ENCODE measurements at places on chromosomes 2 and 18.

DNA sequence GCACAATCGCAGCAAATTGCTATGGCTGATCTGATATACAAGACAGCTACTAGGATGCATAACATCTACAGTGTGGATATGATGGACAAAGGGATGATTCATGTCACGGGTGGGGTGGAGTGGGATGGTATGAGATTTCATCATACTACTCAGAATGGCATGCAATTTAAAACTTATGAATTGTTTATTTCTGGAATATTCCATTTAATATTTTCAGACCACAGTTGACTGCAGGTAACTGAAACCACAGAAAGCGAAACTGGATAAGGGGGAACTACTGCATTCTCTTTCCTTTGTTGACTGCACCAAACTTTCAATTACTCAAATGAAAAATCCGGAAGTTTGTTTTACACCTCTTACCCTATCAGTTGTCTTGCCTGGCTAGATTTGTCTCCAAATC is 94.4 kb upstream of the NEUROD1 start:
- DNase-seq = no peak

- DNase-seq = no peak
These were observed 11.7 kb downstream of the HS6ST1 start for GRCh38 chr2:128306931-128307460.

- DNase-seq = no peak
These were observed 1.7 kb downstream of the MIB1 start for GRCh38 chr18:21742315-21742687.

- DNase-seq = no peak
These were observed 1004.9 kb upstream of the ZEB2 start for GRCh38 chr2:145524836-145525235.

- DNase-seq = no peak
These were observed 252.8 kb upstream of the APCDD1 start for GRCh38 chr18:10201659-10202058.

GRCh38 chr2:68916226-68916625 is 36.5 kb downstream of the GKN2 start:
- no peak for DNase-seq

DNA sequence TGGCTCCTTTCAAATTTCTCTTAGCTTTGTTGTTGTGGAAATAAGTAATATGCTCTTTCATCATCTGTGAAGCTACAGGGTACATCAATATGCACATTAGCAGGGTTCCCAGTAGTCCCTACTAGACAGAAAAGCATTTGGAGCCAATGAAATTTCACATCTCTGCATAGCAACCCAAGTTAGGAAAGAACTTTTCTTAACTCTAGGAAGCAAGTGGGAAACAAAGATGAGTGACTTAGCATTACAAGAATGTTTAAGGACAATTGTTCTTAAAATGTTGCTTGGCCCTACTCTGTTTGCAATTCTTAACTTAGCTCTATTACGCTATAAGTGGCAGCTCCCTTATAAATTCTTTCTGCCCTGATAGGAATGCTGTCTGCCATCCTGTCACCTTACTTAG is 39.6 kb downstream of the ZEB2 start:
- no peak for DNase-seq

GRCh38 chr2:199273042-199273511 is 184.7 kb downstream of the SATB2 start:
- no peak for DNase-seq

DNA sequence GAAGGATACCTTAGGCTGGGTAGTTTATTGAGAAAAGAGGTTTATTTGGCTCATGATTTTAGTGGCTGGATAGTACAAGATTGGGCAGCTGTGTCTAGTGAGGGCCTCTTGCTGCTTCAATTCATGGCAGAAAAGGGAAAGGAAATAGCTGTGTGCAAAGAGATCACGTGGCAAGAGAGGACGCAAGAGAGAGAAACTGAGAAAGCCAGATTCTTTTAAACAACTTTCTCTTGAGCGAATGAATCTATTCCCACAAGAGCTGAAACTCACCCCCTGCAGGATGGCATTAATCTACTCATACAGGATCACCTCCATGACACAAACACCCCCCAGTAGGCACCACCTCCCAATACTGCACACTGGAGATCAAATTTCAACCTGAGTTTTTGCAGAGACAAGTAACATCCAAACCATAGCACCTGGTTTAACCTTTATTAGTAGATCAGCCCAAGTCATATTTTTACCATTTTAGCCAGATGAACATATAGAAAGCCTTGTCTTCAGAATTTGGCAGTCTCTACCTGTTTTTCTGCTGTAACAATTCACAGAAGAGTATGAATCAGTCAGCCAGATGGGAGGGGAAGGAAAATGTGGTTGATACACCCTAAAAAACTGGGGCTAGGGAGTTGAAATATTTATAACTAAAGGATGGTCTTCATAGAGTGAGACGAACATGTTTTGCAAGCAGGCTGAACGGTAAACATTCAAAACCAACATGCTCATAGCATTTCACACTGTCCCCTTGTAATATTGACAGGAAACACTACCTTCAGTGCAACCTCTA is 73.9 kb upstream of the NCKAP5 start:
- DNase-seq = no peak

DNA sequence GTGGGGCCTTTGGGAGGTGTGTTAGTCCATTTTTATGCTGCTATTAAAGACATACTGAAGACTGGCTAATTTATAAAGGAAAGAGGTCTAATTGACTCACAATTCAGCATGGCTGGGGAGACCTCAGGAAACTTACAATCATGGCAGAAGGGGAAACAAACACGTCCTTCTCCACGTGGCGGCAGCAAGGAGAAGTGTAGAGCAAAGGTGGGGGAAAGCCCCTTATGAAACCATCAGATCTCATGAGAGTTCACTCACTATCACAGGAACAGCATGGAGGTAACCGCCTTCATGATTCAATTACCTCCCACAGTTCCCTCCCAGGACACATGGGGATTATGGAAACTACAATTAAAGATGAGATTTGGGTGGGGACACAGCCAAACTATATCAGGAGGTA is 187.1 kb upstream of the OSR1 start:
- DNase-seq = no peak

DNA sequence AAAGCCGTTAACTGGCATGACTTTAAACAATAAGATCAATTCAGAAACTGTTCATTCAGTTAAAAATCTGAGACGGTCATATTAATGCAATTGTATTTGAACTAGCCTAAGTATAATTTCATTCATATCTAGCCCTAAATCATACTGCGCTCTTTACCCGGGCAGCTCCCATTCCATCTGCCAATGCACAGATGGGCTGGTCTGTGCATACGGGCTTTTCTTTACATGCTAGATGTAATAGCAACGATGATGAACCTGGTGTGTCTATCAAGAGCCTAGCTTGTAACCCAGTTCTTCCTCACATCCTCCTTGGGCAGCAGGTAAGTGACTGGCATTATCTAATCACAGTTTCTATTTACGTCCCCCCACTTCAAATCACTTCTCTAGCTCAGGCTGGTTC is 631.5 kb upstream of the KLHL29 start:
- DNase-seq = no peak

DNA sequence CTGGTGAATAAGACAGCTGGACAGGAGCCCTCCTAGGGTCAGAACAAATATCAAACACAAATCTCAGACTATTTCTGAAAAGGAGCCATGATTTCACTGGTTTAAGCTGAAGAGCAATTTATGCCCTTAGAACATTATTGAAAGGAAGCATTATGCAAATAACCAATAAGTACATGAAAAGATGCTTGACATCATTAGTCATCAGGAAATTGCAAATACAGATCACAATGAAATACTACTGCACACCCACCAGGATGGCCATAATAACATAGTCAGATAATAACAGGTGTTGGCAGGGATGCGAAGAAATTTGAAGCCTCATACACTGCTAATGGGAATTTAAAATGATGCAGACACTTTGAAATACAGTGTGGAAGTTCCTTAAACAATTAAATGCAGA is 176.4 kb upstream of the RAB6C start:
- DNase-seq = no peak

- no peak for DNase-seq
These were observed 44.2 kb downstream of the GPR39 start for GRCh38 chr2:132460781-132461180.

DNA sequence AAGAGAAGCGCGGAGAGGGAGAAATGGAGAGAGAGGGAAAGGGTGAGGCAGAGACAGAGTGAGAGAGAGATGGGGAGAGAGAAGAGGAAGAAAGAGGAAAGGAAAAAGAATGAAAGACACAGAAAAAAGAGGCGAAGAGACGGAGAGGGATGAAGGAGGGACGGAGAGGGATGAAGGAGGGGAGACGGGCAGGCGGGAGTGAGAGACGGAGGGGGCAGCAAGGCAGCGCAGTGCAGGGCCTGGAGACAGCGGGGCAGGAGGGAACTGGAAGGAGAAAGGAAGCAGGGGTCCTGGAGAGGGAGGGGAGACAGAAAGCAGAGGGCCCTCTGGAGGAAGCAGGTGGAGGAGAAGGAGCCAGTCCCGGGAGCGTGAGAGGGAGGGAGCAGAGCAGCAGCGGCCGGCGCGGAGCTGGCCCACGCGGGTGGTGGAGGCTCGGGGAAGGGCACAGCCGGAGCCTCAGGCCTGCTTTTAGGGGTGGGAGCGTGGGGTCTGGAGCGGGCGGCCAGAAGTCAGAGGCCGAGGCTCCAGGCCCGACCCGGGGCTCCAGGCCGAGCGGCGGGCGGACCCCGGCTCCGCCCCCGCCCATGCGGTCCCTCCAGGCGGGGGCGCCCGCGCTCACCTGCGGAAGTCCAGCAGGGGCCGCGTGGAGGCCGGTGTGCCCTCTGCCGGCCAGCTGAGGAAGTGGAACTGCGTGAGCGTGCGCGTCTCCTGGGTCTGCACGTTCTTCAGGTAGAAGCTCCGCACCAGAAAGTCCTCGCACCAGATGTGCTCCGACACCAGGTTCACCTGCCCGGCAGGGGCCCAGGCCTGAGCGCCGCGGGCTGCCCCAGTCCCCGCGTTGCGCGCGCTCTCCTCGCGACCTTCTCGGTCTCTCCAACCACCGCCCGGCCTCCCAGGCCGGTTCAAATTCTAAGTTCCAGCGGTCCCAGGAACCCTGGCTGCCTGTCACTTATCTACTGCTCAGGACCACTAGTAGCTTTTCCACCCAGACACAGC is 14.5 kb downstream of the PTPRN start:
- peak; percentile 94 for DNase-seq

GRCh38 chr2:212387146-212387545 is 151.5 kb downstream of the ERBB4 start:
- no peak for DNase-seq

- no peak for DNase-seq
These were observed 24.6 kb upstream of the ZNF407 start for GRCh38 chr18:74573053-74573452.

GRCh38 chr2:102099536-102100298 is 42.8 kb upstream of the IL1R1 start:
- no peak for DNase-seq

- DNase-seq = no peak
These were observed 108.5 kb upstream of the RBMS1 start for GRCh38 chr2:160602073-160602472.

DNA sequence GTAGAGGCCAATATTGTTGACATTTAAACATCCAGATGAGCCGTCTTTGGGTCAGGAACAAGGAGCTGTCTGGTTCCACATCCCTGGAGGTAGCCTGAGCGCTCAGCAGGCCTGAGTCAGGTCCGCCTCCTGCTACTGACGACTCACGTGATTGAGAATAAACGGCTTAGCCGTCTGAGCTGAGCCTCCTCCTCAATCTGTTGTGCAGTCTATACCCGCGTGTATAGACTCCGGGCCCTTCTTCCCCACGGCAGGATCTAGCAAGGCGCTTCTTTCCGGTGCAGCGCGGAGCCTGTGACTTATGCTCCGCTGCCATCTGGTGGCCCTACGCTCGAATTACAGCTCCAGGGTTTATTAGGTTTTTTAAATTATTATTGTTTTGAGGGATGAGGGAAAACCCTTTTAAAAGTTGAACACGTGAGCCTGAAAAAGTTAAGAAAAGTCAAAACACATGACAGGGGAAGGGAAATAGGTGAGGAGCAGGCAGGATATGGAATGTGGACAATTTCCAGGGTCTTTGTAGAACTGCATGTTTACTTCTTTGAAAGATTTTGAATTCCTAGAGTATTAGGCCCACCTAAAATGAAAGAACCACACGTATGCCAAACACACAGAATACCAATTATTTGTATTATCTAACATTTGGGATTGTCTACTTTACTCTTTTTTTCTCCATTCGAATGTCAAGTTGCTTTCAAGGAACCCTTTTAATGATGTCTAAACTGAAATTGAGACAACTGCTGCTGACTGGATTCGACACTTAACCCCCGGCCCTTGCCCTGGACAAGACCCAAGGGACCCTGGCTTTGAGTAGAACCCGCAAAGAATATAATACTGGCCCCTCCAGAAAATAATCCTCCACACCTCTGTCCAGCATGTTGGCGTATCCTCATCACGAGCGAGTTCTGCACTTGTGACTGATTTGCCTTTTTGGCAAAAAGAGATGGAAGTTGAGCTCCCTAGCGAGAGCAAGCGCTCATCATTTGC is 112.4 kb upstream of the ZNF236 start:
- DNase-seq = peak; percentile 24

GRCh38 chr2:69385443-69386151 is 1.4 kb downstream of the GFPT1 start:
- no peak for DNase-seq

- DNase-seq = no peak
These were observed 57.3 kb upstream of the PHLPP1 start for GRCh38 chr18:62658028-62658427.

DNA sequence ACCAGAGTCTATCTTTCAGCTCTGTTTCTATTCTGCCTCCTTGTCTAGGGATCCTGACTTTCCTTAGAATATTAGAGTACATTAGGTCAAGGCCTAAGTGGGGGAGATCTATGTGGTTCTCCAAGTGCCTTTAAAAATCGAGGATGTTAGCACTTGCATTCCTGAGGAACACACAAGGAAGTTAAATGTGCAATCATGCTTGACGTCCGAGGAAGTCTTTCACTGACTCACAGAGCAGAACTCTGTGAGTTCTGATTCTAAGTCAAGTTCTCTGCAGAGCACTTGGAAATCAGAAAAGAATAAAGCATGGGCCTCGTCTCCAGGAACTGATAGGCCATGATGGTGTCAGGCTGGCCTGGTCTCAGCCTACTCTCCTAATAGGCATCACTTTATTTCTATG is 17.2 kb downstream of the FHOD3 start:
- no peak for DNase-seq

GRCh38 chr18:48884306-48884705 is 66.5 kb downstream of the SMAD7 start:
- DNase-seq = no peak

DNA sequence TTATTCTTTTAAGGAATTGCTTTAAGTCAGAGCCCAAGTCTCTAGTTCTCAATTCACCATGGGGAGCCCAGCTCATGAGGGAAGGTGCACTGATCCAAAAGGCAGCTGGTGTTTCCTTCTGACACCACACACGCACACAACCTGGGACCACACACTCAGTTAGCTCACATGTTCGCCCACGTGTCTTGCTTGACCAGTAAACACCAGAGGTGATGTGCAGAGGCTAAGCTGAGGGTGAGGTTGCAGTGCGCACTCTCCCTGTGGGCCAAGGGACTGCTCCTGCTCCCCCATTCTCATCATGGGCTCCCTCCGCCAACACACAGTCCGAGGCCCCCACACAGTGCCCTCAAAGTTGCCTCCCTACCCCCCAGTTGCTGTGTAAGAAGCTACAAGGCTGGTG is 70.8 kb upstream of the BZW1 start:
- no peak for DNase-seq
